Activated CD8-positive, alpha-beta memory T cell treated with anti-CD3 and anti-CD28 coated beads for 4 hours (primary cell): ENCODE measurements at places on chromosomes 12 and 14.

- no peak for DNase-seq
These were observed 43.9 kb downstream of the ERC1 start for GRCh38 chr12:1034751-1035457.

DNA sequence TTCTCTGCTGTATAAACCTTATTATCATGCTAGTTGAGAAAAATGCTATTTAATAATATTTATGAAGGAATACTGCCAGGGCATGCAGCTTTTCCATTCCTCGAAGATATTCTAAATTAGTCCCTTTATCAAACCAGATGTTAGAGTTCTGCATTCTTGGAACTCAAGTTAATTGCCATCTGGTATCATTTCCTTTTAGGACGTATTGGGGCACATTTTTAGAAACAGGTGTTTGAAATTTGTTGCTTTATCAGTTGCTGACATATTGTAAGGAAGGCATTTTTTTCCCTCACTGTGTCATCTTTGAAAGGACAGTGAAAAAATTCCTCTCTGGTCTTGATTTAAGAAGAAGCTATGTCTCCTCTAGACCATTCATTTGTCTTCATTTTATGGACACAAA, 471.2 kb upstream of the PRICKLE1 start:
- DNase-seq: no peak

DNA sequence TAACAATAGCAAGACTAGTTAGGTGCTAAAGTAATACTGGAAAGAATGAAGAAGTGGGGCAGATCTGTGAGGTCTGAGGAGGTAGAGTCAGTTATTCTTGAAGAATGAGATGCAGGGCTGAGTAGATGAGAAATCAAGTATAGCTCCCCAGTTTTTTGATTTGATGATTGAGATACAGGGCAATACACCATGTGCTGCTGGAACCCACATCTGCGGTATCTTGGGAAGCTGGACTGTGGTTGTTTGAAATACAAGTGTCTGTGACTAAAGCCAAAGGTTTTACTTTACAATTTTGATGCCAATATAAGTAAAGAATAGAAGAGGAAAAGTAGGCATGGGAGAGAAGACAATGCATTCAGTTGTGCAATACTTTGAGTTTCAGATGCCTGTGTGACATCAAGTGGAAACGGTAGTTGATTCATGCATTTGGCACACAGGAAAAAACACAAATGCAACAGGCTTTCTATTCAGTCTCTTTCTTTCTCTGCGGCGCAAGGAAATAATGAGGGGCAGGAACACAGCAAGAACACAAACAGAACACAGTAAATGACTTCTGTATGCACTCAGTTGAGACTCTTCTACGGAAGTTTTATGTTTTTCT, 190.2 kb upstream of the SLC38A2 start:
- no peak for DNase-seq

DNA sequence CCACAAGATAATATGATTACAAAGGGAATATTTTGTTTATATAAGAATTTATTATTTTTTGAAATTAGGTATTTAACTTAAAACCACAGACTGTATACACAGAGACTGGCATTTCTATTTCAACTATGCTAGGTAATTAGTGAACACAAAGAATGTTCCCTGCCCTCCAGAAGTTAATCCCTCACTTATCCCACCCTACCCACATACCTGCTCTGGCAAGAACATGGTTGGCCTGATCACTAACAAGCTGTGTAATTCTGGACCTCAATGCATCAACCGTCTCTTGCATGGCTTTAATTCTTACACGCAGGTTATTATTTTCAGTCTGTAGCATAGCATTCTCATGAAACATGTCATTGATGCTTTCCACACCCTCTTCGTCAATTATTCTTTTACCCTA, 85.9 kb downstream of the KIF21A start:
- no peak for DNase-seq

- DNase-seq: no peak
These were observed 15.0 kb upstream of the EMP1 start for GRCh38 chr12:13181375-13182070.

DNA sequence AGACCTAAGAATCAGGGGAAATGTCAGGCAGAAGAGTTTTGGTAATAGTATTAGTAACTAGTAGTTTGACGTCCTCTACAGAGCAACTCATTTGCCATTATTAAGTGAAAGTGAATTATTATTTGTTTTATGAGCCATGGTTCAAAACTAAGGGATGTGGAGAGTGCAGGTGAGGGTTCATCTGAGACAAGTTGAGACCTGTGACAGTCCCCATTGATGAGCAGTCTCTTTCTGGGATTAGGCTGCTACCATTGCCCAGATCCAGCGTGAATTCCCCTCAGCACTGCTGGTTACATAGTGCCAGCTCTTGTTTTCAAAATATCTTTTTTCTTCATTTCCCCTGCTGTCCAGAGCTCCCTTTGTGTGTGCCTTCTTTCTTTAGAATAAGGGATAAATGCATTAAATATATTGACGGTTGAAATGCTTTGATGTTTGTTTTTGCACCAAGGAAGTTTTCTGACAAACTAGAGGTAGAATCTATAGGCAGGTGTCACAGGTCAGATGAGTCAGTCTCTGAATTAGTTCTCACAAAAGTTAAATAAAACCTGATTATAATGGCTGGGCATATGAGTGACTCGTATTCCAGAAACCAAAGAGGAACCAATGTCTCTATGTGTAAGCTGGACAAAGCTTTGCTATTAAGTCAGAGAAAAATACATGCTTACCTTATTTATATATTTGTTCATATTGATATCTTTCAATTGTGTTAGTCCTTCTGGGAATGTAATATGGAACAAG, 381.4 kb downstream of the TMEM117 start:
- DNase-seq: no peak
